ENCODE measurements at places on chromosomes 12 and 14.
A peak's percentile ranks its signal among the peaks of the same experiment; 100 is the strongest.

GRCh38 chr14:31937730-31938346 is 139.3 kb upstream of the ARHGAP5 start:
- DNase-seq = peak; percentile 8

DNA sequence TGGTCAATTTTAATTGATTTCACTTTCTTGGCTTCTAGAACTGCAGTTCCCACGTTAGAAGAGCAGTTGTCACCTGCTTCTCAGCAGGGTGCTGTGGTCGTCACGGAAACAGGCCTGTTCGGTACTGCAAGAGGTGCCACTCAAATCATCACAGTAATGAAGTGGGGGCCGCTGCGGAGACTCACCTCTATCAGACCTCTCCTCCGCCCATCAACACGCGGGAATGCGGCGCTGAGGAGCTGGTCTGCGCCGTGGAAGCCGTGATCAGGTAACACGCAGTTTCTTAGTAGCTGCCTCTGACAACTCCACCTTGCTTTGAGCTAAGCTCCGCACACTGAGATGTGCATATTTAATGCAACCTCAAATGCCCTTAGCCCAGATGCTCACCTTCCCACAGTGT is 107.2 kb downstream of the UNC79 start:
- DNase-seq = no peak

GRCh38 chr12:22880331-22880730 is 255.4 kb downstream of the ETNK1 start:
- DNase-seq = no peak

GRCh38 chr12:38516418-38516817 is 199.8 kb downstream of the ALG10B start:
- no peak for DNase-seq

DNA sequence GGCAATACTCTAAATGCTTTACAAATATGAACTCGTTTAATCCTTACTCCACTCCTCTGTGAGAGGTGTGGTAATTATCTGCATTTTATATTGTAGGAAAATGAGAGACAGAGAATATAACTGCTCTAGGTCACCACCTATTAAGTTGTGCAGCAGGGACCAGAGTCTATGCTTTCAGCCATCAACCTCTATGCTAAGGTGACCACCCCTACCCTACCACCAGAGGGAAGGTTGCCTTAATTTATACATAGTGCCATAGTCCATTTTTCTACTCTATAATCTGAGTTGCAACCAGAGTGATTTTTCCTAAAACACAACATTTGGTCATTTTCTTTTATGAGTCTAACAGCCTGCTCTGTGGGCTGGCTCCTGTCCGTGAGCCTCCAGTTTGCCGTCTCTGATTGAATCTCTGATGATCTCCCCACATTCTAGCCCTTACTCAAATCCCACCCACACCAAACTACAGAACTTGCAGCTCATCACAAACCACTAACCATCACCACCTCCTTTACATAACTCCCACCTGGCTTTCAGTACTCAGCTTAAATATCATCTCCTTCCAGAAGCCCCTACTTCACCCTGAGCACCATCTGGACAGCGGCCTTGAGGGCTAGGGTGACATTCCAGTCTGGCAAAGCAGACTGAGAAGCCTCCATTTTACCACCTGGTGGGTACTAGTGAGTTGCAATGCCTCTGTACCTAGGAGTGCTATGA is 126.6 kb downstream of the PPM1H start:
- DNase-seq = no peak

DNA sequence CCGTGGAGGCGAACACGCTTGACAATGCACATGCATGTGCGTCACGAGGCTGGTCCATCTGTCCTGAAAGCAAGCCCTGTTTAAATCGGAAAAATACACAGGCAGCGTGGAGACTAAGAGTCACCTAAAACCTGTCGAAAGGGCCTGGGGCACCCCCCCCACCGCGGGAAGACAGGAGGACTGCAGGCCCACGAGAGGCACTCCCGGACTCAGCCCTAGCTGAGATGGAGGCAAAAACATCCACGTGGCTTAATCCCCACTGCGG is 54.1 kb downstream of the CDC42BPB start:
- no peak for DNase-seq

DNA sequence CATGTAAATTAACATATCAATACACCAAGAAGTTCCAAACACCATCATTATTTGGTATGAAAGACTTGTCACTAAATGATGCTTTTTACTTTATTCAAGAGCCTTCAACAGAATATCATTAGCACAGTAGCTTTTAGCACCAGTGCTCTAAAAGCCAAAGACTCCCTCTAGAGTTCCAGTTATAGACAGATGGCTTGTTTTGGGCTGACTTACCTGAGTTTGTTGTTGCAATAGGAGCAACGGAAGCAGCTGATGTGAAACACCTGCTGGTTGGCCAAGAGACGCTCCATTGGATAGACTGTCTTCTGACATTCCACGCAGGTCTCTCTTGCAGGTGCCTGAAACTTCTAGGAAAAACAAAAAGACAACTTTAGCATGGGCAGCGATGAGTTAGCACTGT is 14.5 kb upstream of the CERS5 start:
- DNase-seq = no peak

GRCh38 chr12:115712676-115713075 is 564.8 kb downstream of the MED13L start:
- no peak for DNase-seq

DNA sequence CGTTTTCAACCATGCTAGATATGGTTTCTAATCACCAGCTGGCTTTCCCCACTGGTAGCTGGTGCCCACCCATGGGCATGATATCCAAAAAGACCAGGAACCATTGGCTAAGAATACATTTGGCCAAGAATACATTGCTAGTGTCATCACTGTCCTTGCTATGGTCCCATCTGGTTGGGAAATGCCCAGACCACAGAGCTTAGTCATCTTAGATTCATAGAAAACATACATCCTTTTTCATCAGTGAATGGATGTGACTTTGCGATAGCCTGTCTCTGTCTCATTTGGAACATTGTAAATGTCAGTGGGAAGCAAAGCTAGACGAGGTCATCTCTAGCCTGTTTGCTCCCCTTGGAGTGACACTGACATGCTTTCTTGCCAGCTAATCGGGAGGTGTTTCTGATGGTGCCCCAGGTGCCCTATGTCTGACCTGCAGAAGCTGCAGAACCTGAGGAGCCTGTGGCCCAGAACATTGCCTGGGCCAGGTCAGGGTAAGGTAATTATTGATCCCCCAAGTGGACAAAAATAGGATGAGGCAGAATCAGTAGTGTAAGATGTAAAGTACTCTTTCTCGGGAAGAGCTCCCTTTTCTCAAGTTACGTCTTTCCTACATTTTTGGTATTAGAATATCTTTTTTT is 194.8 kb downstream of the SLC41A2 start:
- DNase-seq = no peak

DNA sequence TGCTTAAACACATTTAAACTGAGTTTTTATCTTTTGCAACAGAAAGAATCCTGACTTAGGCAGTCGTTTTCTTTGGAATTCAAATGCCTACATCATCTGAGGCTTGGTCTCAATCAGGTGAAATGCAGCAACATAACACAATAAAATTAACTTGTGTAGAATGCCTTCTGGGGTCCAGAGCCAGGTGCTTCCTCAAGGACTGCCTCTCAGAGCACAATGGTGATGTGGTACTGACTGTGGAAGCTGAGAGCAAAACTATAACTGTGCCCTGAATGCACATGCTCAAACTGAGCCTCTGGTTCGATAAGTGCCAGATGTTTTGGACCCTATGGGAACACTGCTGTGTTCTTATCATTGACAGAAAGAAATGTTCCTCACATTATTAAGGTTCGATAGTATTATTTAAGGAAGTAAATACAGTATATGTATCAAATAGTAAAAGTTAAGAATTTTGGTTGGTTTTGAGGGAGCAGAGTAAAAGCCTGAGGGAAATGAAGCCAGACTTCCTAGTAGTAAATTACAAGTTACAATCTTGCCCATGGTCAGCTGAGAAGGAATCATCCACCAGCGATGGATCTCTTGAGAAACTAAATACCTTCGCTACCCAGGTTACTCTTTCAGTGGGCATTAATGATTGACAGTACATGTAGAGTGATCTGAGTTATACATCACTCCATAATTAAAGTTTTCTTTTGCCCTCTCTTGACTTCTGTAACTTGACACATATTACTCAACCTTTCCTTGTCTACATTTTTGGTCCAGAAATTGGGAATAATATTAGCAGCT is 122.9 kb upstream of the ATP2B1 start:
- DNase-seq = no peak

DNA sequence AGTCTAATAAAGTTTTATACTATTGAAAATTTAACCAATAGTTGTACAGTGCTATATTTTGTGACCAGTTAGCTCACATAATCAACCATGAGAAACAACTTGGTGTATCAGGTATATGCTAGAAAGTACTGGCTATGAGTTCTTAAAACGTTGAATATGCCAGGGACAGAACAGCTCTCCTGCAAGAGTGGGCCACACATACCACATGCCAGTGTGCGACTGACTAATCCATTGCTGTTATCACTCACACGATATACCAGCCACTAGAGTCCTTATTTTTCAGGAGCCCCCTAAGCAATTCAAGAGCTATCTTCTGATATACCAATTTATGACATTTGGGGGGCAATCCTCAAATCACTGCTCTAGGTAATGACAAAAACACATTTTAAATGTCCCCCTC is 9.5 kb downstream of the PKP2 start:
- DNase-seq = no peak

DNA sequence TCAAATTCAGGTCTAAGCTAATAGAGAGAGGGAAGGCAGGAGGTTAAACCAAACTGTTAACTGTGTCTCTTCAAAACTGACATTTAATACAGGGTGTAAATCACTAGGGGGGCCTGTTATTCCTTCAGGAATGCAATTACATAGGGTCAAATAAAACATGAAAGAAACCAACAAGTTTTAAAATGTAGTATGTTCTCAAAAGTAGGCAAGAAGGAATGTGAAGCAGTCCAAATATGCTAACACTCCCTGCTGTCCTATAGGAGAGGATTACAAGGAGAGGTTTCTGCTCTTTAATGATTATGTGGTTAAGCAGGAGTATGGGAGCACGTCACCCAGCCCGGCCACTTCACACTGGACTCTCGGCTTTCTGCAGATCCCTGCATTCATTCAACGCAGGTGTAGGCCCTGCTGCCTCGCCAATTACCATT is 42.5 kb upstream of the BMP4 start:
- DNase-seq = no peak

GRCh38 chr12:113820309-113820708 is 145.8 kb downstream of the RBM19 start:
- no peak for DNase-seq

GRCh38 chr12:60231303-60231702 is 635.5 kb downstream of the SLC16A7 start:
- no peak for DNase-seq

DNA sequence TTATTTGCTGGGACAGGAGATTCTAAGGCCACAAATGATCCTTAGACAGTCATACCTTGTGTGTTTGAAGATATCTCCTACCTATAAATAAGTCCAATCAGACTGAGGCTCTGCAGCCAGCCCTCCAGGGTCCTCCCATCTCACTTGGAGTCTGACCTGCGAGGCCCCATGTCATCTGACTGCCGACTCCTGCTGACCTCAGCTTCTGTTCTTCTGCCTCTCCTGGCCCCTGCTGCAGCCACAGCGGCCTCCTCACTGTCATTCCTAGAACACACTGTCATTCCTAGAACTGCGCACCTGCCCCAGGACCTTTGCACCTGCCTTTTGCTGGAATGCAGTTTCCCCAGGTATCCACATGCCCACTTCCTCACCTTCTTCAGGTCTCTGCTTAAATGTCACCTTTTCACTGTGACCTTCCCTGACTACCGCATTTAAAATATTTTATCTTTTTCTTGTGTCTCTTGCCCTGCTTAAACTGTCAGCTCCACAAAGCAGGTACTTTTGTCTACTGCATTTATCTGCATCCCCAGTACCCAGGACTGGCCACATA is 56.5 kb upstream of the RIN3 start:
- no peak for DNase-seq

DNA sequence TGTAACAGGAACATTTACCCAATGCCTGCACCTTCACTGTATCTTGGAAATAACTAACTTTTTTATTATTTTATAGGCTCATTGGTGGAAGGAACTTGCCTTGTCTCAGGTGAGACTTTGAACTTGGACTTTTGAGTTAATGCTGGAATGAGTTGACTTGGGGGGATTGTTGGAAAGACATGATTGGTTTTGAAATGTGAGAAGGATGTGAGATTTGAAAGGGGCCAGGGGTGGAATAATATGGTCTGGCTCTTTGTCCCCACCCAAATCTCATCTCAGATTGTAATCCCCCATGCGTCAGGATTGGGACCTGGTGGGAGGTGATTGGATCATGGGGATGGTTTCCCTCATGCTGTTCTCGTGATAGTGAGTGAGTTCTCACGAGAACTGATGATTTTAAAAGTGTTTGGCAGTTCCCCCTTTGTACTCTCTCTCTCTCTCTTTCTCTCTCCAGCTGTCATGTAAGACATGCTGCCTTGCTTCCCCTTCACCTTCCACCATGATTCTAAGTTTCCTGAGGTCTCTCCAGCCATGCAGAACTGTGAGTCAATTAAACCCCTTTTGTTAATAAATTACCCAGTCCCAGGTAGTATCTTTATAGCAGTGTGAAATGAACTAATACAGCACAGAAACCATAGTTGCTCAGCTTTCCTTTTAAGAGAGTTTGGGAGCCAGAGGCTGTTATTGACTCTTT is 244.1 kb downstream of the BTG1 start:
- no peak for DNase-seq

DNA sequence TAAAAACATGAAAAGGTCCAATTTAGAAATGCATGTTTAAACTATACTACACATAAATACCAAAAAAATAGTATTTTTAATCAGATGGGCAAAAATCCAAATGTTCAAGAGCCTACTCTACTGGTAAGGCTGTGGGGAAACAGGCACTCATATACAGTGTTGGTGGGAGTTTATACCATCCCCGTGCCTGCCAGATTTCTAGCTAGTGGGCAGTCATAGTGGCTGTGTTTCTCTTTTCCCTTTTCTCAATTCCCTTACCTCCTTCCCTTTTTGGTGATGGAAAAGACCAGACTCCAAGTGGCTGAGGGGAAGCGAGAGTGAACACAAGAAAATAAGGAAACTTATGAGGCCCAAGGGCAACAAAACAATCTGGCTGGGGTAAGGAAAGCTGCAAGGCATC is 14.7 kb downstream of the ZNF641 start:
- DNase-seq = no peak

GRCh38 chr12:9758119-9758518 is 2.6 kb downstream of the CD69 start:
- DNase-seq = no peak

DNA sequence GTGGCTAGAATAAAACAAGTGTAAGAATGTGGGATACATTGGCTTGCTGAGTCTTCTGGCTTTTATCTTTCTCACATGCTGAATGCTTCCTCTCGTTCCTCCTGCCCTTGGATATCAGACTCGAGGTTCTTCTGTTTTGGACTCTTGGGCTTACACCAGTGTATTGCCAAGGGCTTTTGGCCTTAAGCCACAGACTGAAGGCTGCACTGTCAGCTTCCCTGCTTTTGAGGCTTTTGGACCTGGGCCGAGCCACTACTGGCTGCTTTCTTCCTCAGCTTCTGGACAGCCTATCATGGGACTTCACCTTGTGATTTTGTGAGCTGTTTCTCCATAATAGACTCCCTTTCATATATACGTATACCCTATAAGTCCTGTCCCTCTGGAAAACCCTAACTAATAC is 300.9 kb upstream of the STXBP6 start:
- no peak for DNase-seq

All from CD4-positive, alpha-beta T cell treated with Interferon gamma for 1 hour (primary cell).